HuH-7.5 (cell line): ENCODE measurements at places on chromosomes 6 and 20.

DNA sequence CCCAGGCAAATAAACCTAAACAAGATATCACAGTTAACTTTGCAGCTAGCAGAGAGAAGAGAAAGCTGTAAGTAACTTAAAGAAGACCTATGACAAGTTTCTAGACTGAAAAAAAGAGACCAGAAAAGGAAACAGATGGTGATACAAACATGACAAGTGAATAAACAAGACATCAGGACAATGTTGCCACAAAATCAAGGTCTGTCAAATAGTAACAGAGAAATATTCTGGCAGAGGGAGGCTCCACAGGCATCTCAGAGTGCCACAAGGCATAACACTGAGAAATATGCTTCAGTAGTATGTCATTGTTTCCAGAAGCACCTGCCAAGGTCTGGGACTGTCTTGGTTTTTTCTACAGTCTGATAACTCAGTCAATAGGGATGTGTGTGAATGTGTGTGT is 332.2 kb downstream of the KHDRBS2 start:
- no peak for DNase-seq

DNA sequence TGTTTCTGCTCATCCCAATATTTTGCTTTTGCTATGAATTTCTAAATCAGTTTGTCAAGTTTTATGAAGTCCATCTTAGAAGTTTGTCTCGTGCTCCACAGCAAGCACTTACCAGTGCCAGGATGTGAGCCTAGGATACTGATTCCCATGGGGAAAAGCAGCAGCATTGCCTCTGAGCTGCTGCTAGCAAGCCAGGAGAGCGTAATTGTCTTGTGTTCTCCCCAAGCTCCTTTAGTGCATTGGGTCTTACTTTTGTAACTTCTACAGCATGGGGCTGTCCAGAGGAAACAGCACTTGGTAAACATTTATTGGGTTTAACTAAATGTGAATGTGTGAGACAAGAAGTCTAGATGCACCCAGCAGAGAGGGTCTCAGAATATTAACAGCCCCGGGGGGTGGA is 76.1 kb downstream of the RNF182 start:
- no peak for DNase-seq

DNA sequence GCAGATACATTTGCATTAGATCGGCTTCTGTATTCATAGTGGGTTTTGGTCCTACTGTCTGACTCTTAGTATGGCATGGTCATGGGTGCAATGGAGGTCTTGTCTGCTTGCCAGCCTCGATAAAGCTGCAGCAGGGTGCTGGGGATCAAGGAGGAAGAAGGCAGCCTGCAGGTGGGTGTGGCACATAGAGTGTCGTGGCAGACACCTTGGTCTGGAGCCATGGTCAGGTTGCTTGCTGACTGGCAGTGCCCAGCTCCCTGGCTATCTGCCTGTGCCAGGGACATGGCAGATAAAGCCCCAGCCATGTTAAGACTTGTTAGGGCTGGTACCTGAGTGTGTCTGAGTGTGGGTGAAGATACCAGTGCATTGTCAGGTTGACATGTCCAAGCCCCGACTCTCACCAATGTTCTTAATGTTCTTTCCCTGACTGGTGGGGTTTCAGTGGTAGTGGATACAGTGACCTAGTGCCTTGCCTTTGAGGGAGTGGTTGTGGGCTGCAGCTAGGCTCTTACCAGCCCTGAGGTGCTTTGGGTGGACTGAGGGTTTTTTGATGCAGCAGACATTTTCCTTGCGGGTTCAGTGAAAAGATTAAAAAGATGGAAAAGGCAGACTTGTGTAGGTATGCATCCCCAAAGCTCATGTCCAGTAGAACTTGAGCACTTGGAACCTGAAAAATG is 1.8 kb downstream of the FAM83D start:
- no peak for DNase-seq

DNA sequence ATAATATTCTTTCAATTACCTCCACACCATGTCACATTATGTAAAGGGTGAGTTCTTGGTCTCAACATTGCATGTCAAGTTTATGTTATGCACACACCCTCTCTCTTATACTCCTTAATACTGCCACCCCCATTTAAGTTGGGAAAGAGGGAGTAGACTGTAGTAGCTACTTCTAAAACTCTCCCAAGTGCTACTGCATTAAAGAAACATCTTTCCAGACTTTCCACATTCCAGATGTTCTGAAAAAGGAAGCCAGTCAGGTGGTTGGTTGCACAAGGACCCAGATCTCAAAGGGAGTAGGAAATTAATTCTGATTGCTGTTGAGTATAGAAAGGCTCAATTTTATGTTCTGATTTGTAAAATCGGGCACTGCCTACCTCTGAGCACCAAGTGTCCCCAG is 419.5 kb downstream of the CD83 start:
- no peak for DNase-seq
